COR-L47 (cell line): ENCODE measurements at places on chromosomes 12 and 14.

- no peak for DNase-seq
These were observed 53.0 kb downstream of the SSH1 start for GRCh38 chr12:108804271-108804953.

- DNase-seq: no peak
These were observed 22.7 kb downstream of the TBX3 start for GRCh38 chr12:114661245-114661644.

DNA sequence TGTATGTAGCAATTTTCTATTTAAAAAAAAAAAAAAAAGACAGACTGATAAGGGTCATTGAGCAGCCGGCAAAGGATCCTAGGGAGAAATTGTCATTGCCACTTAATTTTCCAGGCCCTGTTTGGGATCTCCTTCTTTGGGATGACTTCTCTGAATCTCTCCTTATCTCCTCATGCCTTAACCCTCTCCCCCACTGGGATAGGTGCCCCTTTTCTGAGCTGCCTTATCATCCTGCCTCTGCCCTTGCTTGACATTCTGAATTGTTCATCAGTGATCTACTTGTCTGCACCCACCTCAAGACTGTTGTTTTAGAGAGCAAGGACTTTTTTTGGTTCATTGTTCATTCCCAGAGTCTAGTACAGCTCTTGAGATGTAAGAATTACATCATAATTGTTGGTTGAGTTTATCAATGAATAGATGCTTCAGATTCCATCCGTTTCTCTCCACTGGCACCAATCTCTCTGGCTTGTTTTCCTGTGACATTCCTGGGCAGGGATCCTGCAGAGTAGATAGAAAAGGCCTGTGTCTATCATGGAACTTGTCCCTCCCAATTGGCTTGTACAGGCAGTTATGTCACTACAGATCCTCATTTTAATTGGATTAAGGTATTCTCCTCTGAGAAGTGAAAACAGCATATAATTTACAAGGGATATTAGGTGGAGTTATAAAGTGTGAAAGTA lies 42.6 kb downstream of the SOCS2 start:
- no peak for DNase-seq

DNA sequence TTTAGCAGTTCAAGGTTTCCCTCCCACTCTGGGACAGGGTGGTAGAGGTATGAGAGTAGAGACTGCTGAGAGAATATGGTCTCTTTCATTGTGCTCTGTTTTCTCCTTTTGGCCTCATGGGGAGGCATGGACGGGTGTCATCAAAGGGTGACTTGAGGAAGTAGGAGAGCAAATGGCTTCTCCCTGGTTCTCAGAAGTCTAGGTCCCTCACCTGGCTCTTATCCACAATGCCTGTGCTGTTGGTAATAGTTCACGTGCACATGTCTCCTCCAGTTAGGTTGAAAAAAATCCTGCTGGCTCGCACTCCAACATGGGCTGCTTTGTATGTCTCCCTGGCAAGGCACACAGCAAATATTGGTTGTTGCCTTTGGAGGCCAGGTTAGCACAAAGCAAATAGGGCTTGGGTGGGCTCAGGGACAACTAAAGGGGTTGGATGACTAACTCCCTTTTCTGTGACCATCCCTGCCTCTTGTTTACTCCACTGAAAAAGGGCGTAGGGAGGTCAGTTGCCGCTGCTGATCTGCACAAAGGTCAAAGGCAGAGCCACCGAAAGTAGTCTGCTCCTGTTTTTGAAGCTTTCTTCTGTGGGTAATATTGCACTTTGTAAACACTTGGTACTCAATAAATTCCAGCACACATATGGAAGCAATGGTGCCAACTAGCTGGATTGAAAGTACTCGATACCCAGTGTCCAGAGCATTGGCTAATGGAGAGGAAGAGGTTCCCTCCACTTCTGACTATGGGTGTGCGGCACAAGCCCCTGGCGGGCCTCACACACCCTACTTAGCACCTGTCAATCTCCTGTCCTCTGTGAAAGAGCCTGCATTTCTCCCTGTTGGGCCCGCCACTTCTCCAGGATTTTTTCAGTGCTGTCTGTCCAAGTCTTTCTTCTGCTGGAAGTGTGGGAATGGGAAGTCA lies 121.8 kb downstream of the SLC38A6 start:
- DNase-seq: no peak

DNA sequence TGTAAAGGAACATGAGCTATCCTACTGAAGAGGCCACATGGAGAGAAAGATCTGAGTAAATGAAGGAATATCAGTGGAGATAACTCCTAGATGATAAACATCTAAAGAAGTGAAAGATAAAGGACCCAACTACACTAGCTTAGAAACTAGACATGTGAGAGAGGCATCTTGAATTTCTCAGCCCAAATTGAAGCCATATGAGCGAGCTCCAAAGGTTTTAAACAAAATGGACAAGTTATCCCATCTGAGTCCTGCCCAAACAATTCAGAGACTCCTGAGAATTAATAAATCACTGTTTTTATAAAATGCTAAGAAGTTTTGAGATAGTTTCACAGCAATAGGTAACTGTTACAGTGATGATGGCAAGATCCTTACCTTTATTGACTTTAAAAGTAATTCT lies 438.9 kb downstream of the NAV3 start:
- no peak for DNase-seq

DNA sequence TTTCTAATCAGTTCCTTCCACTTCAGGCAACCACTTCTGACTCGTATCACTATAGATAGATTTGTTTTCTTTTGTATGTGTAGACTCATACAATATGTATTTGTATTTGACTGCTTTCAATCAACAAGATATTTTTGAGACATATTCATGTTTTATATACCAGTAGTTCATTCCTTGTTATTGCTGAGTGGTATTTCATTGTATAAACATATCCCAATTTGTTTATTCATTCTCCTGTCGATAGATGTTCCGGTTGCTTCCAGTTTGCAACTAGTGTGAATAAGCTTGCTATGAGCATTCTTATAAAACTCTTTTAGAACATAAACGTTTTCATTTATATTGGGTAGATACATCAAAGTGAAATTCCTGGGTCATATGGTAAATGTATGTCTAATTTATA lies 119.2 kb downstream of the FIGNL2 start:
- DNase-seq: no peak

DNA sequence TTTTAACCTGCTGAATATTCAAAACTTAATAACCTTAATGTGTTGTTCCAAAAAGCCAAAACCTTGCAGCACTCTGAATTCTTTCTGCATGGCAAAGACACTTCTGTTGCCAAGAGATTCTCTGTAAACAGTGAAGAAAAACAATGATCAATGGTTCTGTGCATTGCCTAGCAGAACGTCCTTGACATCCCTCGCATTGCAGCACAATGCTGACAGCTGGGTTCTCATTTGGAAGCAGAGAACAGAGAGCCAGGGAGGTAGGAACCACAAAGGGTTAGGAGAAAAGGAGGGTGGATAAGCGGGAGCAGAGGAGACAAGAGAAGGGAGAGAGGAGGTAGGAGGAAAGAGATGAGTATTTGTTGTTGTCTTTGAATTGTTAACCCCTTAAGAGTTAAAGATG lies 501.1 kb downstream of the NAV3 start:
- no peak for DNase-seq

GRCh38 chr12:25811656-25812126 lies 146.8 kb upstream of the RASSF8 start:
- no peak for DNase-seq

DNA sequence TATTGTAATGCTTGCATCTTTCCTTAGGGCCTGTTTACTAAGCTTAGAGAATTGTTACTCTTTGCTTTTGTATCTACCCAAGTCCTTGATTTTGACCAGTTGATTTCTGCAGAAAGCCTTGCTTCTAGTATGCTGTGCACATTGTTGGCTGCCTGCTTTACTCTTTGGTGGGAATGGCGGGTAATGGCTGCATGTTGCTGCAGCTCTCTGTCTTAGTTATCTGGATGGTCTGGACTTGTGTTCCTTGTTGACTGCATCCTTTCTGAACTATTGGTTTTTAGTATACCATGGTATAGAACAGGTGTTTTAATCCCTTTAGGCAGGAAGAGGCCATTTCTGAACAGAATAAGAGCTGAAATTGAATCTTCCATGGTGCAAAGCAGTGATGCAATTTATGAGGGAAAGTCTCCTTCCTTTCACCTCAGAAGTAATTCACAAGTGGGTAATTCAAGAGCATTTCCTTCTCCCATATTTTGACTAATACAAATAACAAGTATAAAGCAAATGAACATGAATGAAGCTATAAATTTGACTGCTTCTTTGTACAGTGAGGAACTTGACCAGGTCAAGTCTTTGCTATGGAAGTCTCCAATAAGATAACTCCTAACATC lies 466.4 kb downstream of the NPAS3 start:
- DNase-seq: no peak

DNA sequence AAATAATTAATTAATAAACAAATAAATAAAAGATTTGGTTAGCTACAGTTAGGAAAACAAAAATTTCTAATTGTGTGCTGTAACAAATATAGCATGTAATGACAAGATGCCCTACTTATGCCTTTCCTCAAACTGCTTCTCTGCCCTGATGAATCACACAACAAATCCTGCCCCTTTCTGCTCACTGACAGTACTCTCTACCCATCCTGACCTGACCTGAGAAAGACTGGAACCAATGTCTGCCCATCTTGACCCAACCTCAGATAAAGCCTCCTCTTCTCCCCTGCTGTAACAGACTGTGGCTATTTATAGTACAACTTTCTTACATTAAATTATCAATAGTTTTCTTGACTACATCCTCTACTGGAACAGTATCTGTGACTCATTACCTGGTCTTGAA lies 43.7 kb downstream of the PPP1R13B start:
- no peak for DNase-seq

GRCh38 chr14:33150666-33151428 lies 212.2 kb downstream of the NPAS3 start:
- DNase-seq: no peak

DNA sequence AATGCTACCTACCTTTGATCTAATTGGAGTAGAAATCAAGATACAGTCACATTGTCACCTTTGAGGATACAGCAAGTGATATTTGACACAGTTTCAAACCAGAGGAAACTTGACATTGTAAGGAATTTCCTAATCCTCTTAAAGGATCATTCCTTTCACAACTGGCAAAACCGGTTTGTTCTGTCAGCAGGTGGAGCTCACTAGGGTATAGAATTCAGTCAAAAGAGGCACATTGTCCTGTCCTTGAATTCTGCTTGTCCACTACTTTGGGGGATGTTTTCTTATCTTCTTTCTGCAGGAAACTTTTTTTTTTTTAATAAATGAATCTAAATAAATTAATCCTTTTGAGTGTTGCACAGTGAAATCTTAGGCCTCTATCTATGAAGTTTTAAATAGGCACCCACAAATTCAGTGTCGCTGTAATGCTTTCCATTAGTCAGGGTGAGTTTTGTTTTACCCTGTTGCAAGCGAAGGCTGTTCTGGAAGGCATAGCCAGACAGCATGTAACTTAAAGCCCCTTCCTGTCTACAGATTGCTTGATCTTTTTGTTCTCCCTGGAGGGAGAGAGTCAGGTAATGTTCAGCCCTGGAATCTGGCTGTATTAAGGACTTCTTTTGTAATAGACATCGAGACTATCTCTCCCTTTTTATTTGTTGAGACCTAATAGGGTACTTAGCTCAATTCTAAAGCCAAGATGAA lies 285.0 kb upstream of the RGS6 start:
- DNase-seq: peak; percentile 11
